ENCODE measurements at places on chromosomes 11 and 22.

DNA sequence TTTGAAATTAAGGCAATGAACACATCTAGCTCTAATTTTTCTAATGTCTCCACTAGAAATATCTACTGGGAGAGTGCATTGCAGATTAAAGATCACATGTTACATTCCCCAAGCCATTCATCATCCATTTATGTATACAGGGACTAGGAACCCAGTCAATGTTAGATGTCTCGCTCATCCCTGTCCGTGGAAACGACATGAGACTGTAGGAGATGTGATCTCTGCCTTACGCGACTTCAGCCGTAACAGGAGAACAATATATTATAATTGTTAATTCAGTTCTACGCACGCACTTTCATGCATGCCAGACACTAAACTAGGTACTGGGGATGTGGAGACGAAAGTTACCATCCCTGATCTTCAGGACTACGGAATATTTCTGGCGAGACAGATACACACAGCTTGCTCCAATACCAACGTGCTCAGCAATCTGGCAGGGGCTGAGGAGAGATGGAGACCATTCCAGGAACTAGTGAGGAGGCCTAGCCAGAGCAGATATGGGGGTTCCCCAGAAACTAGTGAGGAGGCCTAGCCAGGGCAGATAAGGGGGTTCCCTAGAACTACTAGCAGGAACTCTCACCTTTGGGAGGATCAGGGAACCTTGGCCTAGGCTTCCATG, 706 bp downstream of the DCPS start:
- ATAC-seq, result no peak

DNA sequence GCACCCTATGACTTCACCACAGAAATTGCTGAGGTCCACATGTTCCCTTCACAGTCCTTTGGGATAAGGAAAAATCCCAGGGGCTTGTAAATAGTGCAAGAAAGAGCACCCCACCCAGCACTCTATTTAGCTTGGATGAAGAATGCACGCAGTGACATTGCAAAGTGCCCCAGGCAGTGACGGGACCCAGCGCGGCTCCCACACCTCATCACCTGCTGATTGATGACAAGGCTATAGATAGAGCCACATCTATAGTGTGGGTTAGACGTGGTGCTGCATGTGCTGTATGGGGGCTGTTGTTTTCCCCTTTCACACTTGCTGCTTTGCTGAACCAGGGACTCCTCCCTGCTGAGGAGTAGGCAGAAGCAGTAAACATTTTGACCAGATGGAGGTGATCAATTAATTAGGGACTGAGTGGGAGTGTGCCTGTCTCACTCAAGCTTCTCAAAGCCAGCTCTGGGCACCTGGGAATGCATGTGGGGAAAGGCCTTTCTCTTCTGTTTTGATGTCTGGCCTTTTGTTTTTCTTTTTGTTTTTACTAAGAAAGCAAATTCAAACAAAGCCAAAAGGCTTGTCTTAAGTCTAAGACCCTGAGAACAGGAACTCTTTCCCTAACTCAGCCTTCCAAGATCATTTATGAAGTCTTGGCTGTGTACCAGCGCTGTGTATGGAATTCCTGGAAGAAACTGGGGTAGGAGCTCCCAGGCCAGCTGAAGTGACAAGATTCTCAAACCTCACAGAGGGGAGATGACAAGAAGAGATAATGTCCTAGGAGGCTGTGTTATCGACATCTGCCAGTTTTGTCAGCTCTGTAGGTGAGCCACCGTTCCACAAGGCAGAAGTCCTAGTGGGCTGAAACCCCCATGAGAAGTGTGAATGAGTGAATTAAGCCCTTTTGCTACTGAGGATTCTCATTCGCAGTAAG, 219.7 kb downstream of the BARX2 start:
- no peak for ATAC-seq

- peak; percentile 25 for ATAC-seq
Observed at GRCh38 chr11:2775083-2775625, 75.4 kb upstream of the KCNQ1OT1 start.

DNA sequence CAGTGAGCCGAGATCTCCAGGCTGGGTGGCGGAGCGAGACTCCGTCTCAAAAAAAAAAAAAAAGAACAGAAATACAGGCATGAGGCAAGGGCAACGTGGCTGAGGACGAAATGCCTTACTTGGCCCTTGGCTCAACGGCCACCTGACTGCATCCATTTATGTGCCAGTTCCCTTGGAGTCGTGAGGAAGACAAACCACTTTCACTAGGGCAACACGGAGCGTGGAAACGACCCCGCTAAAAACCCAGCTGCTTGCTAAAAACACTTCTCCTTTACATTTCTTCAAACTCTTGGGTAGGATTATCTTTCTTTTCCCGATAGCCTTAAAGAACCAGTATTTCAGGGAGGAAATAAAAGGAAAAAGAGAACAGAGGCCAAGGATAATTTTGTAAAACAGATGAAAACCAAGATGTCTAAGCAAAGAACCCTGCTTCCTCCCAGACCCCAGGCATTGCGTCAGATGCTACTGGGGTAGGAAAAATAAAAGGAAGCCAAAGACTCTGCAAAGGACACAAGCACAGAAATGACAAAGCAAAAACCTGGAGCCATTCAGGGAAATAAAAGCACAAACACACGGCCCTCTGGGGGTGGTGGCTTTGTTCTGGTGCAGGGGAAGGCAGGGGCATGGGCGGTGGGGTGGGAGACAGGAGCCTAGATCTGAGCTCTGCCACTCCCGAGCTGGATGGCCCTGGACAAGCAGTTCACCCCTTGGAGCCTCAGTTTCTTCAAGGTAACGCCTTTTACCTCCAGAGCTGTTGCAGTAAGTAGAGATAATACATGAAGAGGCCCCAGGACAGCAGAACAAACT, 37.0 kb downstream of the PC start:
- no peak for ATAC-seq

- ATAC-seq, result peak; percentile 1
Observed at GRCh38 chr22:19970031-19970478, 28.4 kb upstream of the TXNRD2 start.

DNA sequence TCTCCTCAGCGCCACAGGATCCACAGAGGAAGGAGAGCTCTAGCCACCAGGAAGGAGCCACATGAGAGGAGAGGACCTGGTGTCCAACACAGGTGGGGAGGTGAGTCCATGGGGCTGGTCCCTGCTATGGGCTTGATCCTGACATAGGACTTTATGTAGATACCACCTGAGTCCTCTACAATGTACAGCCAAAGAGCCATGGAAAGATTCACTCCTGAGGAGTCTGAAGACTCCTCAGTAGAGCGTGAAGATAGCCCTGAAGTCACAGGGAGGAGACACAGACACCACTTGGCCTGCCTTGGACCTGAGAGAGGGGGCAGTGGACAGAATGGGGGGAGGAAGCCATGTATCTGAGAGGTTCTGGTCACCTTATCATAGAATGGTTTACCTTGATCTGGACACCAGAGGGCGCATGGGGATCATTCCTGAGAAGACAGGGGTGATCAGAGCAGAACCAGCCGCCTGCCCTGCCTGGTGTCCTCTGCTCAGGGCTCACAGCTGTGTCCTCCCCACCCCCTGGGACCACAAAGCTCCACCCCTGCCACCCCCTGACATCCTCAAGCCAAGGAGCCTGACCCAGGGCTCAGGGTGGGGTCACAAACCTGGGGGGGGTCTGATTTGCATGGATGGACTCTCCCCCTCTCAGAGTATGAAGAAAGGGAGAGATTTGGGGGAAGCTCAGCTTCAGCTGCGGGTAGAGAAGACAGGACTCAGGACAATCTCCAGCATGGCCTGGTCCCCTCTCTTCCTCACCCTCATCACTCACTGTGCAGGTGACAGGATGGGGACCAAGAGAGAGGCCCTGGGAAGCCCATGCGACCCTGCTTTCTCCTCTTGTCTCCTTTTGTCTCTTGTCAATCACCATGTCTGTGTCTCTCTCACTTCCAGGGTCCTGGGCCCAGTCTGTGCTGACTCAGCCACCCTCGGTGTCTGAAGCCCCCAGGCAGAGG, 77.0 kb downstream of the ZNF280B start:
- ATAC-seq, result peak; percentile 93

- ATAC-seq, result no peak
Observed at GRCh38 chr11:134261626-134262488, 8.5 kb downstream of the ACAD8 start.

- ATAC-seq, result no peak
Observed at GRCh38 chr11:67054346-67054835, 2.3 kb upstream of the RHOD start.

DNA sequence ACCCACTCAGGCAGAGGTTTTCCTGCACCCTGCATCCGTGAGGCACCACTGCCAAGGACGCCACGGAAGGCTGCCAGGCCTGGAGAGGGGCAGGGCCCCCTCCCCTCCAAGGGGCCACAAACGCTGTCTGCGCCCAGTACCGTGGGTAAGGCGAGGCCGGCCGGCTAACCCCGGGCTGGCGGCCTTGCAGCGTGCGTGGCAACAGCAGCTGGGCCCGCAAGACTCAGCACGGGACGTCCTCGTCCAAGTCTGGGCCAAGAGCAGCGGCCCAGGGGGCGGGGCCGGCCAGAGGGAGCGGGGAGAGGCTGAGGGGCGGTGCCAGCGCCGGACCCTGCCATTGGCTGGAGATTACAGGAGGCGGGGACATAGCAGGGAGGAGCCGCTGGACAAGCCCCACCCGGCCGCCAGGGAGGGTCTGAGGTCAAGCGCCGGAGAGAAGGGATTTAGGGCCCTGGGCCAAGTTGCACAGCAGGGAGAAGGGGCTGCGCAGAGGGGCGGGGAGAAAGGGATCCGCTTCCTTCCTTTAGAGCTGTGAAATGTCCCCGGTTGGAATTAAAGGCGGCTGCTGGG, 16.0 kb downstream of the SLC43A1 start:
- peak; percentile 90 for ATAC-seq

GRCh38 chr11:122435540-122436187, 219.9 kb upstream of the UBASH3B start:
- no peak for ATAC-seq

- ATAC-seq, result peak; percentile 91
Observed at GRCh38 chr11:68447015-68447801, 13.3 kb upstream of the PPP6R3 start.

DNA sequence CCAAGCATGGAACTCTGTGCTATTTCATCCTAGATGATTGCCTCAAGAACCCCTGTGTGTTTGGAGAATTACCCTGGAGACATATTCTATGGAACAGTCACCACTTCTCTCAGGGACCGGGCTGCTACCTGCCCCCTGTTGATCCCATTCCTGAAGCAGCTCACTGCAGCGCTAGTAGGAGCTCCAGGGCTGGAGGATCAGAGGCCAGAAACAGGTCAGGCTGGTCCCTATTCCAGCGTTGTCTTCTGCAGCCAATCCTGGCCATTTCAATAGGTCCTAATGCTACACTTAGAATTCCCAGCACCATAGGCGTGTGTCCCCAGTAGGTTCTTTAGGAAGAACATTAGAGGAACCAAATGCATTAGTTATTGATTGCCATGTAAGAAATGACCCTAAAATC, 48.9 kb downstream of the BTG4 start:
- ATAC-seq, result no peak

- ATAC-seq, result no peak
Observed at GRCh38 chr11:9172389-9172788, 81.0 kb upstream of the SCUBE2 start.

DNA sequence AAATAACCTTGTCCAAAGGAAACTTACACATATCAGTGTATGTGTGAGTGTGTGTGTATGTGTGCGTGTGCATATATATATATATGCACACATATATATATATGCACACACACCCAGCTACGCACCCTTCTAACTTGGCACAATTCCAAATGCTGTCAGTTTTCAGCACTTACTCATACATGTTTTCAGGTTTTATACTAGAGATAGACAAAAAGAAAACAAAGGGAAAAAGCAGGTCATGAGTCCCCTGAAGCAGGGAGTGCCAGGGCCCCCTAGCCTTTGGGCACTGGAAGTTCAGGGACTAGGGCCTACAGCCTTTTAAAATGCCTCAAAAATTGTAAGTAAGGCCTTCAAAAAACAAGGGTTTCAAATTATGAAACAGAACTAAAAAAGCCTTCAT, 265.4 kb downstream of the CADM1 start:
- ATAC-seq, result no peak

DNA sequence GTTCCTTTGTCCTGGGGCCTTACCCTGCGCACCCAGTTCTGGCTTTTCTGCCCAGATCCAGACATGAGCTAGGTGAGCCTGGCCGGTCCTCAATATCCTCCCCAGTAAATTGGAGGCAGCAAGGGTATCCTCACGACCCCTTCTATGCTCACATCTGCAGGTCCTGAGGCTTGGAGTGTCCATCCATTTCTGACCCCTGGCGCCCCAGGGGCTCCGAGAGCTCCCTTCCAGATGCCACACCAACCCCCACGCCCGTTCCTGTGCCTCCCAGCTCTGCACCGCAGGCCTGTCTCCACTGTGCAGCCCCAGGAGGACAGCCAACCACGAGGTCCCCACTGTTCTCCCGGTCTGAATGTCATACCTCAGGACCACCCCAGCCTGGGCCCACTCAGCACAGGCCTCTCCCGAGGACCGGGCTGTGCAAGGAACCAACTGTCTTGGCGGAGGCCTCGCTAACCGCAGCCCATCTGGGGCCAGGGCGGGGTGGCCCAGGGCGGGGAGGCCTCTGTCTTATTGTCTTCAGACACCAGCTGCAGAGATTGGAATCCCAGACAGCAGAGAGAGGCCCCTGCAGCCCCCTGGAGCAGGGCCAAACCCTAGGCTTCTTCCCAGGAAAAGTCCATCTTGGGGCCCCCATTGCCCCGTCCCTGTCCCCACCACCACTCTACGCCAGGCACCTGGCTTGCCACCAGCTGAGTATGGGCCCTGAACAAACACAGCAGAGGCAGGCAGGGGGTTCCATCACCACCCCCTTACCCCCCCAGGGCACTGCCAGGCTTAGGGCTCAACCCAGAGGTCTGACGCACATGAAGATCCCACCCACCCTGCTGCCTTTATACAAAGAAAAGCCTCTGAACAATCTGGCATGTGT, 39.3 kb downstream of the ALX4 start:
- no peak for ATAC-seq

DNA sequence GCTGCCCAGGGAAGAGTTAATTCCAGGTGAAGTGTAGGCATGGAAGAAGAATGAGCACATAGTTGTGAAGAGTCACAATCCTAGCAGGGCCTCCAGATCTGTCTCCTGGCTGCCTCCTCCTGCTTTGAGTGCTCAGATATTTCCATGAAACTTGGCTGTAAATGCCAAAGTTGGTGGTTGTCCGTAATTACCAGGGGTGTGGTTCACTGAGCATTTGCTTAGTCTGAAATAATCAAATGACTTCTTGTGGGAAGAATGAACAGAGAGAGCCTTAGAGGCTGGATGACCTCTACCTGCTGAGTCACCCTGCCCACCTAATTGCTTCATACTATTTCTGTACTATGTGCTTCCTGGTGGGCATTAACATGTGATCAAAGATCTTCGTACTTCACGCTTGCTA, 50.9 kb downstream of the APIP start:
- ATAC-seq, result no peak

DNA sequence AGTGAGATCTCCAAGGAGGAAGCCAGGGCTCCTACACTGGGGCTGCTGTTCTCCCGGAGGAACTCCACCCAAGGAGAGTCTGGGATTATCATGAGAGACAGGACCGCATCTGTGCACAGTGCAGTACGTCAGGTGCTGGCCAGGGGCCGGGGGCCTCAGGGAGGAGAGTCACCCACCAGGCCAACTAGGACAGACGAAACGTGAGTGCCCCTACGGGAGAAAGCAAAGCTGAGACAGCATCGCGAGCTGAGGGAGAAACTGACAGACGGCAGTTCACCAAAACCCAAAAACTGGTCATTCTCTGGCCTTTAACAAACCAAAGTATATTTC, 273.4 kb downstream of the BRD1 start:
- ATAC-seq, result no peak
